Hematopoietic multipotent progenitor cell treated with erythropoietin and hydrocortisone succinate and interleukin-3 and kit ligand, for 6 days (in vitro differentiated cells): ENCODE measurements at places on chromosomes 7 and 10.

- DNase-seq: no peak
Measured at GRCh38 chr7:156777364-156778069, 115.5 kb downstream of the LMBR1 start.

DNA sequence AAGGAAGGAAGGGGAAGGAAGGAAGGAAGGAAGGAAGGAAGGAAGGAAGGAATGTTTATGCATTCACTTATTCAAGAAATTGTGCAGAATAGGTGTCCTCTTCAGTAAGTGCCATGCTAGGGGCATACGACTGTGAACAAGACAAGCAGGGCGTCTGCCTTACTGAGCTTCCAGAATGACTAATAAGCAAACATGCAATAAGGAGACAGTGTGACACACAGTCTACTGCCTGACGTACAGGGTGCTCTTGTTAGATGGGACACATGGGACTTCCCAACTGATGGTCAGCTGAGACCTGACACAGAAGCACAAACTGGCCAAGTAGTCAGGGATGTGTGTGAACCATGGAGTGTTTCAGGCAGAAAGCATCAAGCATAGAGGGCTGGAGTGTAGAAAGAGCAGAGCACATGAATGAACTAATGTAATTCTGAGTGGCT is 18.2 kb downstream of the DNAJC12 start:
- DNase-seq: no peak

DNA sequence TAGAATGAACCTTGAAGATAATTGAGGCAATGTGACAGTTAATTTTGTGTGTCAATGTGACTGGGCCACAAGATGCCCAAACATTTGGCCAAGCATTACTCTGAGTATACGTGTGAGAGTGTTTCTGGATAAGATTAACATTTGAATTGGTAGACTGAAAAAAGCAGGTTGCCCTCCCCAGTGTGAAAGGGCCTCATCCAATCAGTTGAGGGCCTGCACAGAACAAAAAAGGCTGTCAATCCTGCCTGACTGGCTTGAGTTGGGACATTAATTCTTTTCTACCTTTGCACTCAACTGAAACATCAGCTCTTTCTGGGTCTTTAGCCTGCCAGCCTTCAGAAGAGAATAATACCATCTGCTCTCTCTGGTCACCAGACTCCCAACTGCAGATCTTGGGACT is 56.6 kb upstream of the PDE1C start:
- no peak for DNase-seq

- no peak for DNase-seq
Measured at GRCh38 chr7:151068069-151068773, 8.8 kb downstream of the SLC4A2 start.

DNA sequence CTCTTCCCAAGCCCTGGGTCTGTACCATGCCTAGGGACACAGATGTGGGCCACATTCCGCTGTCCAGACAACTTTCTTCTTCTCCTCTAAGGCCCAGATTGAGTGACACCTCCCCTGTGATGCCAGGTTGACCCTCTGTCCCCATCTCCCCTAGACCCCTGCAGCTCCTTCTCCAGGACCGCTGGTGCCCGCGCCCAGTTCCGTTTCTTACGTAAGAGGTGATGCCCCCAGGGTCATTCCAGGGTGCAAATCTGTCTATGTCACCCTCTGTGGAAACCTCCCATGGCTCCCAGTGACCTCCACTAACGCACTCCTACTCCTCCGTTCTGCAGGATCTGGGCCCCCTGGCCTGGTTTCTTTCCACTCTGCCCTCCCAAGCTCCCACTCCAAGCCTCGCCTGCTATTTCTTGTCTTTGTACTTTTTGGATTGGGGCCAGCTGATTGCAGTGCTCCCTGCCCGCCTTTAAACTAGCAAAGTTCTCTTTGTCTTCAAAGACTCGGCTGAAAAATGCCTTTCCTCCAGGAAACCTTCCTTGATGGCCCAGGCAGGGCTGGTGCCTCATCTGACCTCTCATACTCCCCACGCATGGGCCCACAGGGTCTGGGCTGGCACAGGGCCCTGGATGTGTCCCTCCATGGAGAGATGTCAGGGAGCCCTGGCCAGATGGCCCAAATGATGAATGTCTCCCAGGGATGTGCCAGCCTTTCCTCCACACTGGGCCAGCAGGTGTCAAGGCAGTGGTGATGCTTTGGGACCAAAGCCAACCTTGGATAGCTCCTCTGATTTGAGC is 21.3 kb upstream of the ELN start:
- DNase-seq: no peak

GRCh38 chr7:56538541-56539429 is 422.6 kb upstream of the NUPR2 start:
- no peak for DNase-seq

GRCh38 chr10:80655898-80656297 is 118.2 kb downstream of the SH2D4B start:
- DNase-seq: no peak

DNA sequence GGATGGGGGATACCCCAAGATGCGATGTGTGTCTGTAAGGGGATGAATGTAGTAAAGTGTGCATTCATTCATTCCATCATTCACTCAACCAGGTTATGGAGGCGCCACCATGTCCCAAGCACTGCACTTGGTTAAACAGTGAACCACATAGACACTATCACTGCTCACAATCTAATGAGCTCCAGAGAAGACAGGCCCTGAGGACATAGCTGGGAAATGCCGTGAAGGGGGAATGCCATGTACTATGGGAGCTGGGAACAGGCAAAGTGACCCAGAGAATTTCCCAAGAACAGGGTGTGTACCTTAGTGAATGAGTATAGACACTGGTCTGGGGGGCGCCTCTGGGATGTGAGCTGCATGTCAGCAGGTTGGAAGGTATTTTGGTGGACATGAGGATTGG is 44.5 kb upstream of the LBX1 start:
- no peak for DNase-seq

- DNase-seq: no peak
Measured at GRCh38 chr7:91082038-91082437, 182.2 kb upstream of the FZD1 start.

- peak; percentile 47 for DNase-seq
Measured at GRCh38 chr7:30331338-30331737, 46.9 kb downstream of the ZNRF2 start.

- no peak for DNase-seq
Measured at GRCh38 chr10:72013202-72013945, 49.2 kb downstream of the CHST3 start.

DNA sequence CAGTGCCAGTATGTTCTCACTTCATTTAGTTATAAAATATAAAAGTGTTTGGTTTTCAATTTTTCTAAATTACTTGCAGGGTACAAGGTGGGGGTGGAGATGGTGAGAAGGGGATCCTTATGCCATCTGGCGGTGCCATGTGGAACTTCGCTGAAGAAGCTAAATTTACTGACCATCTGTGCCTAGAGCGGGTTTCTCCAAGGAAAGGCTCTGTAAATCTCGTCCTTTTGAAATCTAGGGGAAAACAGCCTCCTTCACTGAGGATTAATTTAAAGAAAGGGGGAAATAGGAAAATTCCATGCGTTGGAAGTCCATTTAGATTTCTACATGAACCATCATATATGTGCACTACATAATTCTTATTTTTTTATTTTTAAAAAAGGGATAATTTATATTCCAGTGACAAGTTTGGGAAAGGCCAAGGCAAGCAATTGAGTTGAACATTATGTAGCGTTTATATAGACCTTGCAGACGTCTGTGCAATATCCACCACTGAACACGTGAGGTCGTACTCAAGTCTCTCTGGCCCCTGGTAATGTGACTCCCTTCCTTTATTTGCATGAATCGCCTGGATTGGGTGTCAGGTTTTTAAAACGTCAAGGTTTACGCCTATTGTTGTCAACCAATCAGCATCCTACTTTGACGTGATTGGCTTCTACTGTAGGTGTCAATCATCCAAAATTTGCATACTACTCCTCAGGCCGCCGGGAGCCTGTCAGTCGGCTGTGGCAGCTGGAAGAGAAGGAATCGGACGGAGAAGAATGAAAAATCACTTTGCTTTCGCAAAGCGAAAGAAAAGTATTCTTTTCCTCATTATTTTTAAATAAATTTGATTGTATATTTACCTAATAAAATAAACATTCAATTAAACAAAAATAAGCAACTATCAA is 297.1 kb upstream of the NFE2L3 start:
- DNase-seq: peak; percentile 89

- no peak for DNase-seq
Measured at GRCh38 chr7:98291717-98292116, 10.2 kb downstream of the BRI3 start.

GRCh38 chr7:5457245-5457735 is 33.7 kb upstream of the TNRC18 start:
- DNase-seq: no peak
